ENCODE measurements at places on chromosomes 7 and 10. TPM values are rescaled to one million over a fixed set of nuclear protein-coding genes. Genes with fewer than 3 reads are reported as not detected.

DNA sequence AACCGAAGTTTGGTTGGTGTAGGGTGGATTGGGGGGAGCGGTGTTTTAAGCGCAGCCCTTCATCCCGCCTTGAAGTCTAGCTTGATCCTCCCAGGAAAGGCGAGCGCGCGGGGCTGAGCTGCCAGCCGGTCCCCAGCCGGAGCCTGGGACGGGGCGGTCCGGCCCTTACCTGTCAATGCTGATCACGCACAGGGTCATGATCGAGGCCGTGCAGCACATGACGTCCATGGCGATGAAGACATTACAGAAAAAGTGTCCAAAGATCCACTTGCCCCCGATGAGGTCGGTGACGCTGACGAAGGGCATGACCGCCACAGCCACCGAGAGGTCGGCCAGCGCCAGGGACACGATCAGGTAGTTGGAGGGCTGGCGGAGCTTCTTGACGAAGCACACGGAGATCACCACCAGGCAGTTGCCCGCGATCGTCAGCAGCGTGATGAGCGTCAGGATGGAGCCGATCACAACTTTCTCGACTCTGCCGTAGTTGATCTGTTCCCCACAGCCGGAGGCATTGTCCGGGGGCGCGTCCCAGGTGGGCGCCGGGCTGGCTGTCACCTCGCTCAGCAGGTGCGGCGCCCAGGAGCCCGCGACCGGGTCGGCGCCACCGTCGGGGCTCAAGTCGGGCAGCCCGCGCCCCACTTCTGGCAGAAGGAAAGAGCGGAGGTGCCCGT is 740 bp downstream of the HTR7 start:
- DNase-seq: no peak
- H3K27ac ChIP-seq: no peak overlapping the region
- H3K4me1 ChIP-seq: peaks cover 10% of the 10 kb centered on the region

GRCh38 chr10:630581-631073 is 58.8 kb downstream of the DIP2C start:
- DNase-seq: no peak
- H3K36me3 ChIP-seq: no peaks in the 10 kb centered on the region
- H3K4me1 ChIP-seq: peaks cover 73% of the 10 kb centered on the region
- H3K4me3 ChIP-seq: no peak overlapping the region

DNA sequence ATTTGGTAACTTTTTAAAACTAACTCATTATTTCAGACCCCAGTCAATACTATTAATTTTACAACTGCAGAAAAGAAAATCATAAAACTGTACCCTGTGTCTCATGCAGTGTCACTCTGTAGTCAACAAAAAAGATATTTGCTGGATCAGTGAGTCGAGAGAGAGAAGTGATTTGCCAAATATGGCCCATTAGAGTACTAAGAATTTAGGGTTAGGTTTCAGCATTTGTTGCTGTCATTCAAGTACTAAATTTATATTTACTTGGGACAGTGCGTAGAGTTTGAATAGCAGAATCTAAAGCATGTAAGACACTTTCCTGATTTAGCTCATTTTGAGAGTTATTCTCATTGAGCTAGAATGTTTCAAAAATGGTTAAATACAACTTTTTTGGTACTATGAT is 38.9 kb downstream of the CACNA2D1 start:
- peaks cover 6% of the 10 kb centered on the region for H3K4me1 ChIP-seq
- DNase-seq: no peak
- H3K27ac ChIP-seq: no peak overlapping the region
- H3K27me3 ChIP-seq: no peaks in the 10 kb centered on the region

- H3K27ac ChIP-seq: no peak overlapping the region
- H3K4me1 ChIP-seq: peaks cover 13% of the 10 kb centered on the region
- no peaks in the 10 kb centered on the region for H3K27me3 ChIP-seq
- DNase-seq: no peak
- peak overlapping the region; percentile 56 for H3K4me3 ChIP-seq
Measured at GRCh38 chr10:61000769-61001730, 57.1 kb upstream of the RHOBTB1 start.

GRCh38 chr7:132158166-132158565 is 418.1 kb downstream of the PLXNA4 start:
- no peaks in the 10 kb centered on the region for H3K27me3 ChIP-seq
- no peak for DNase-seq
- H3K36me3 ChIP-seq: no peaks in the 10 kb centered on the region
- H3K27ac ChIP-seq: no peak overlapping the region

DNA sequence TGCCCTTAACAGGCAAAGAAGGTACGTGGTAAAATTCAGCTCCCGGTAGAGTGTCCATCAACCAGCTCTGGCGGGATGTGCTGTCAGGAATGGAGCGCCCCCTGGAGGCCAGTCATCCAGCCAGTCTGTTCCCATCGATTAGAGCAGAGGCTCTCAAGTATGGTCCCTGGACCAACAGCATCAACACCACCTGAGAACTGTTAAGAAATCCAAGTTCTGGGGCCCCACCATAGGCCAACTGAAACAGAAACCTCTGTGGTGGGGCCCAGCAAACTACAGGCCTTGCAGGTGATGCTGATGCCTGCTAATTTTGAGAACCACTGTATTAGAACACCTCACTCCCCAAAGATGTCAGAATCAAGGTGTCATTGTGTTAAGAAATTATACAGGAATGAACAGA is 109.2 kb downstream of the DPY19L1 start:
- no peaks in the 10 kb centered on the region for H3K4me1 ChIP-seq
- H3K36me3 ChIP-seq: no peaks in the 10 kb centered on the region
- H3K27me3 ChIP-seq: no peaks in the 10 kb centered on the region
- no peak overlapping the region for H3K4me3 ChIP-seq

DNA sequence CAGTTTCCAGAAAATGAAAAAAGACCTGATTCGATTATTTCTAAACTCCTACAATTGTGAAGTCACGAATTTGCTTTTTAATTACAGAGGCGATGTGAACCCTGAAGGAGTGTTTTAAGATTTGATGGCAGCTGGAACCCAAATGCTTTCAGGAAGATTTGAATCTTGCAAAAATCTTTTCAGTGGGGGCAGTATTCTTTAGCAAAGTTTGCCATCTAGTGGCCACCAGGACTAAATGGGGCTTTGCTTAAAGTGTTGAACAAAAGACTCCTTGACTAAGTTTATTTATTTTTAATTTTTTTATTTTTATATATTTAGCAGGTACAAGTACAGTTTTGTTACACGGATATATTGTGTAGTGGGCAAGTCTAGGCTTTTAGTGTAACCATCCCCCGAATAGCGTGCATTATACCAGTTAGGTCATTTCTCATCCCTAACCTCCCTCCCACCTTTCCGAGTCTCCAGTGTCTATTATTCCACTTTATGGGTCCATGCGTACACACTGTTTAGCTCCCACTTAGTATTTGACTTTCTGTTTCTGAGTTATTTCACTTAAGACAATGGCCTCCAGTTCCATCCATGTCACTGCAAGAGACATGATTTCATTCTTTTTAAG is 98.8 kb downstream of the CACNB2 start:
- H3K4me1 ChIP-seq: peaks cover 10% of the 10 kb centered on the region
- H3K27ac ChIP-seq: peak overlapping the region; percentile 76
- peak; percentile 45 for DNase-seq
- H3K27me3 ChIP-seq: no peaks in the 10 kb centered on the region
- H3K36me3 ChIP-seq: no peaks in the 10 kb centered on the region
- no peak overlapping the region for H3K4me3 ChIP-seq

DNA sequence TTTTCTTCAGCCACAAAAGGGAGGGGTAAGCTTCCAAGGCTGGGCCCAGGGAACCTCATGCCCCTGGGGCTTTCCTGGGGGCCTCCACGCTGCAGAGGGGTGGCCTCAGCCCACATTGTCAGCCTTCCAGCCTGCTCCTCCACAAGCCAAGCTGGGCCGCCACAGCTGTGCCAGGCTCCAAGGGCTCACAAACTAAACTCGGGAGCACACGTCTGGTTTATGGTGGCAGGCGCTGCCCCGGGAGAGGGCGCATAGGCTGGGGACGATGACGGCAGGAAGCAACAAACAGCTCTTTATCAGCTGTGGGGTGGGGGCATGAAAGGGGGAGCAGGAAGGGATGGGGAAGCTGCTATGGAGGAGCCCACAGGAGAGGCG is 6.3 kb upstream of the CDH23 start:
- H3K27me3 ChIP-seq: peaks cover 12% of the 10 kb centered on the region
- H3K4me3 ChIP-seq: no peak overlapping the region
- DNase-seq: no peak
- H3K27ac ChIP-seq: no peak overlapping the region
- H3K36me3 ChIP-seq: no peaks in the 10 kb centered on the region

GRCh38 chr10:29585488-29585976 is 49.2 kb downstream of the SVIL start:
- H3K27ac ChIP-seq: peak overlapping the region; percentile 73
- H3K27me3 ChIP-seq: no peaks in the 10 kb centered on the region
- no peak overlapping the region for H3K4me3 ChIP-seq

DNA sequence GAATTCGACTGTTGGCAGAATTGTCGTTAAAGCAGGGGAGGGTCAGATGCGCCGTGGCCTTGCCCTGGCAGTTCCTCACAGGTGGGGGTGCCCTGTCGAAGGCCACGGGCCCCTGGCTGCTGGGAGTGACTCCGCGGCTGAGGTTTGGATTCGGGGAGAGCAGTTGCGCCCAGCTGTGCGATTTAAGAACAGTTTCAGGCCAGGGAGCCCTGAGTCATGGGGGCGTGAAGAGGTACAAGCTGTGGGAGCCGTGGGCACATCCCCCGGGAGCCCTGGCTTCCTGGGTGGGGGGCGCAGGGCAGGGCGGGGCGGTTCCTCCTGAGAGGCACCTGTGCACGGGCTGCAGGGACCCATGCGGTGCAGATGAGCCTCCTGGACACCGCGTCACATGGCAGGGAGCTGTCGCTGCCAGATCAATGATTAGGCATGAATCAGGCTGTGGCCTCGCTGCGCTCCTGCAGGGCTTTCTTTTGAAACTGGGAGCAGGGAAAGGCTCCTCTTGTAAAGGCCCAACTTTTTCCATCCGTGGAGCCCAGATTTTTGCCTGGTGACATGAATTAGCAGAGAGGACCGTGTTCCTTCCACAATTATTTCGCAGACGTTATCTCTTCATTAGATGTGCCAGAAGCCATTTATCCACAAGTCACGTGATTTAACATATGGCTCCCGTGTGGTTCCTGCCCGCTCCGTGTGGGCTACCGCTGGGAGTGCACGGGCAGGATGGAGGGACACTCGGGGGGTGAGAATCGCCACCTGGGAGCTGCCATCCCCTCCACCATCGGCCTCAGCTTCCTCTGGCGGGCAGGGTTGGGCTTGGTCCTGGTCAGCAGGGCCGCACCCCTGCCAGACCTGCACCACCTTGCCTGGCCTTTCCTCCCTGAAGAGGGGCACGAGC is 918 bp downstream of the PWWP2B start:
- H3K4me1 ChIP-seq: peaks cover 42% of the 10 kb centered on the region
- DNase-seq: no peak
- peak overlapping the region; percentile 91 for H3K4me3 ChIP-seq
- H3K27ac ChIP-seq: peak overlapping the region; percentile 99
- peaks cover 5% of the 10 kb centered on the region for H3K36me3 ChIP-seq
- no peaks in the 10 kb centered on the region for H3K27me3 ChIP-seq

DNA sequence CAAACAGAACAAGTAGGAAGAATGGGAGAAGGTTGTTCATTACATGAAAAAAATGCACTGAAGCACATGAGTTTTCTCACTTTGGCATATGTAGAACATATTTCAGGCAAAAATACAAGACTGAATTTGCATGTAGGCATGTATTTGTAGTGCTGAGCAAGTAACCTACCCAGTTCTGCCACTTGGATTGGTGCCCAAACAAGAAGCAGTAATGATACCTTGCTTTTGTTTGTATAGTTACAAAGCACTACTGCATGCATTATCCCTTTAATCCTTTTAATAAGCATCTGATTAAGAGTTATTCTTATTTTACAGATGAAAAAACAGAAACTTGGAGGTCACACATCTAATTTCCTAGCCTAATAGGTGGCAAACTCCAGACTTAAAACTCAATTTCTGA is 23.1 kb upstream of the CTTNBP2 start:
- H3K27ac ChIP-seq: no peak overlapping the region
- H3K27me3 ChIP-seq: no peaks in the 10 kb centered on the region
- no peaks in the 10 kb centered on the region for H3K4me1 ChIP-seq
- DNase-seq: no peak
- no peaks in the 10 kb centered on the region for H3K36me3 ChIP-seq

- peak overlapping the region; percentile 80 for H3K27ac ChIP-seq
- no peaks in the 10 kb centered on the region for H3K36me3 ChIP-seq
- H3K4me1 ChIP-seq: peaks cover 66% of the 10 kb centered on the region
- no peak overlapping the region for H3K4me3 ChIP-seq
- H3K27me3 ChIP-seq: no peaks in the 10 kb centered on the region
Measured at GRCh38 chr10:77564731-77565589, 72.6 kb downstream of the KCNMA1 start.

DNA sequence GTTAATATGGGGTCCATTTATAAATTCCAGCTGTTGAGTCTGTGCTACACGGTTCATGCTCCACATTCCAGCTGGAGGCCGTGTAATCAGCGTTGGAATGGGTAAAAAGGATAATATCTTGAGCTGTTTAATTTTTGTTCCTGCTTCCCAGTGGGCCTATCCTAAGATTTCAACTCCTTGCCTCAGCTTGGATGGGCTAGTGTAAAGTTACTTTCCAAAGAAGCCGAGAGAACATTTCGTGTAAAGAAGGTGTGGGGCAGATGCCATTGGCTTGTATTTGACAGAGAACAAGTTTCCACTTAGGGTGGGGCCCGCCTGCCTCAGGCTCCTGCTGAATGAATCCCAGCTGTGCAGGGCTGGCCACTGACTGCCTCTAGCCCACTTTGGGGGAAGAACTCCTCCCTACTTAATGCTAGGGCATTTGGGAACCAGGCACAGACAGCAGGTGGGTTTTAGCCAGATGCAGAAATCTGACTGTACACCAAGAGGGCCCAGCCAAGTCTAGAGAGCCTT is 125.9 kb upstream of the LYZL2 start:
- peak overlapping the region; percentile 19 for H3K27ac ChIP-seq
- no peaks in the 10 kb centered on the region for H3K27me3 ChIP-seq
- DNase-seq: no peak

DNA sequence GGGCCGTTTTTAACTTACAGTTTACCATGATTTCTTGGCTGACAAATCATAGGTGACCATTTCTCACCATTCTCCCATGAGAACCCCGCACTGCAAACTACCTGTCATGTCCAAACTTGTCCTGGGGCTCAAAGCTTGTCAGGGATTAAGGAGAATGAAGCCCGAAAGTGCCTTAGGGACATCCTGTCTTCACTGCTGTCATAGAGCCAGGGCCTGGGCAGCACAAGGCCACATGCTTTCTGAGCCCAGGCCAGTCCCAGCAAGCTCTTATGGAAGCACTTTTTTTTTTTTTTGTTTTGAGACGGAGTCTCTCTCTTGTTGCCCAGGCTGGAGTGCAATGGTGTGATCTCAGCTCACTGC is 33.9 kb downstream of the CCM2 start:
- no peak for DNase-seq
- no peaks in the 10 kb centered on the region for H3K27me3 ChIP-seq
- H3K36me3 ChIP-seq: peaks cover 10% of the 10 kb centered on the region
- no peak overlapping the region for H3K27ac ChIP-seq
- no peak overlapping the region for H3K4me3 ChIP-seq

GRCh38 chr10:130339091-130339490 is 202.9 kb downstream of the GLRX3 start:
- no peaks in the 10 kb centered on the region for H3K4me1 ChIP-seq
- H3K27ac ChIP-seq: no peak overlapping the region
- H3K36me3 ChIP-seq: no peaks in the 10 kb centered on the region
- H3K27me3 ChIP-seq: no peaks in the 10 kb centered on the region

Gene CALCR
- total RNA-seq: not detected
